CD4-positive, alpha-beta memory T cell (primary cell): ENCODE measurements at places on chromosomes 6 and 20. TPM values are rescaled to one million over a fixed set of nuclear protein-coding genes. Genes with fewer than 3 reads are reported as not detected.
A peak's percentile ranks its signal among the peaks of the same experiment; 100 is the strongest.

GRCh38 chr20:16179371-16179770, 393.9 kb downstream of the KIF16B start:
- no peak overlapping the region for H3K4me3 ChIP-seq
- H3K36me3 ChIP-seq = no peaks in the 10 kb centered on the region
- H3K27ac ChIP-seq = no peak overlapping the region
- no peaks in the 10 kb centered on the region for H3K27me3 ChIP-seq
- H3K4me1 ChIP-seq = no peaks in the 10 kb centered on the region

DNA sequence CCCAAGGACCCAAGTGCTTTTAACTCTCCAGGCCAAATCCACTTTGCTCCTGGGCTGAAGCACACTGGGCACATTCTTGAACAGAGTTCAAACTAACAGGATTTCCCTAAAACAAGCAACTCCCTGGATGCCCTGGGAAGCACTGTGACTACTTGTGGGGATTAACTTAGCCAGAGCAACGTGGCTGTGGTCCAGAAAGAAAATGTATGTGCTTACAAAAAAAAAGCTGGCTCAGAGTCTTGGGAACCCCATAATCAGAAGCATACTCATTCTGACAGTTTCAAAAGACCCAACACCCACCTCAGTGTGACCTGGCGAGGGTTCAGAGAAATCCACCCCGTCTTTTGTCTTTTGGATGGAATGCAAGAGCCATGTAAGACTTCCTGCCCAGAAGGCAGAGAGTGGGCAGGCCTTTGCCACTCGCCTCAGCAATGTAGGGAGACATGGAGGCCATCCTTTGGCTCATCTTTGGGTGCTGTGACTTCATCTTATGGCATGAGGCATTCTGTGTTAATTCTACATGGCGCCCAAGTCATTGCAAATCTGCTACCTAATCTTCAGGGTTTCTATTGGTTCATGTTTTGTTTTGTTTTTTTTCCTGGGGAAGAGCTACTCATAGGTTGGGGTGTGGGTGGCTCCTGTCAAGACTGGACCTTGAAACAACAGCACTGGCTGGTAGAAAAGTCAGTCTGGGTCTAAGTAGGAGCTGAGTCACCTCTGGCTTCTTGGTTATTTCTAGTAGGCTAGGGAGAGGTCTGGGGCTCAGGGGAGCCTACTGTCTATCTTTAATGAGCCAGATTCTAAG, 248.6 kb upstream of the SUPT3H start:
- no peak overlapping the region for H3K27ac ChIP-seq
- H3K4me1 ChIP-seq = no peaks in the 10 kb centered on the region
- H3K4me3 ChIP-seq = no peak overlapping the region
- no peaks in the 10 kb centered on the region for H3K36me3 ChIP-seq
- no peak for DNase-seq
- H3K27me3 ChIP-seq = no peaks in the 10 kb centered on the region

GRCh38 chr20:58944610-58945009, 36.4 kb upstream of the NELFCD start:
- H3K27ac ChIP-seq = no peak overlapping the region
- H3K36me3 ChIP-seq = no peaks in the 10 kb centered on the region
- no peak overlapping the region for H3K4me3 ChIP-seq

DNA sequence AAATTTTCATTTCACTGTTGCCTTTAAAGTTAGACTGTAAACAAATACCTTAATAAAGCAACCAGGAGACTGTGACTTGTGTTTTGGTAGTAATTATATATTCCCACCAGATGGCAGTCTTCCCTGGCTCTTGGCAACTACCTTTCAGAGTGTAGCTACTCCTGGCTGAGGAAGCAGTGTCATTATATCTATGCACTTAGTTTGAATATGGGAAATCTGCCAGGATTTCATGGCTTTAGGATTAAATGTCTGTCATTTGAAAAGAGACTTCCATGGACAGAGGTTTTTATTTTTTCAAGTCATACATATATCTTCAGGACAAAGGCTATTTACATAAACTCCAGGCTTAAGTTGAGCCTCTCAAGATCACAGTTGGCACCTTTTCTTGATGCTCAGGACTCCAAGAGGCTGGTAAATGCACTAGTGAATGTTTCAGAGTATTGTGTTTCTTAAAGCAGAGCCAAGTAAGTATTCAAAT, 160.1 kb downstream of the C6orf58 start:
- H3K4me1 ChIP-seq = peaks cover 8% of the 10 kb centered on the region
- no peaks in the 10 kb centered on the region for H3K36me3 ChIP-seq
- H3K4me3 ChIP-seq = no peak overlapping the region
- no peak overlapping the region for H3K27ac ChIP-seq
- peak; percentile 69 for DNase-seq
- no peaks in the 10 kb centered on the region for H3K27me3 ChIP-seq

DNA sequence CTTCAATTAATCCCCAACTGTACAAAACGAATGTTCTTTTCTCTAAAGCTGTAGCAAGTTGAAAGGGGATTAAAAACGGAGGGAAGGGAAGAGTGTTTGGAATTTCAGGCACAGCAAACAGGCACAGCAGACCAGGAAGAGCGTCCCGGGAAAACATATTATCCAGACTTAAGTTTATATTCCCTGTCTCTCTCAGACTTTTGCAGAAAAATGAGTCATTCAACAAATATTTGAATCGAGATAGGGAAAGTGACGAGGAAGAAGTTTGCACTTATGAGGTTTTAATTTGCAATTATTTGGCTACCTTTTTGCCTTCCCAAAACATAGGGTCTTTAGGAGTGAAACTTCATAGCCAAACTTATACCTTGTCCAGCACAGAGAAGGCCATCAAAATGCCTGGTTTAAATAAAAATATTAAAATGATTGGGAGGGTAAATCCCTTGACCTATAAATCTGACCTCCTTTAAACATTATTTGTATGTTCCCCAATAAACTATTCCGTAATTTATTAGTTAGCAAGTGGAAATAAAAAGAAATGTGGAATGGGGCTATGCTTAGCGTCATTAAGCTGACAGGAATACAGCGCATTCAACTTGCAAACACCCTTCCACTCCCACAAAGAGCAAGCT, 16.0 kb downstream of the HFE start:
- H3K4me3 ChIP-seq = peak overlapping the region; percentile 39
- H3K36me3 ChIP-seq = no peaks in the 10 kb centered on the region
- H3K27me3 ChIP-seq = no peaks in the 10 kb centered on the region
- no peak for DNase-seq
- H3K27ac ChIP-seq = peak overlapping the region; percentile 66

DNA sequence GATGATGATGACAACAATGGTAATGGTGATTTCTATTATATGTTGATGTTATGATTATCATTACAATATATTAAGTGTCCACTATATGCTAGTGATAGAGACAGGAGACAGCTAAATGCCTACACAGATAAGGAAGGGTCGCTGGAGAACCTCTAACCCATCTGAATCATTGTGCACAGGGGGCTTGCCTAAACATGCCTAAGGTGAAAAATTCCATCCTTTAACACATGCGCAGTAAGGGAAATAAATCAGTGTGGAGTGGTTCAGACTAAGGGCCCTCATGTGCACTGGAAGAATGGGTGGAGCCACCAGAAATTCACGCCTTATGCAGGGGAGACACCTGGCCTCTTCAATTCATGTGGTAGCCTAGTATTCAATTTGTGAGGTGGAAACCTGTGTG, 120.4 kb downstream of the TPBG start:
- no peak for DNase-seq
- H3K4me1 ChIP-seq = no peaks in the 10 kb centered on the region
- H3K27ac ChIP-seq = no peak overlapping the region
- no peaks in the 10 kb centered on the region for H3K36me3 ChIP-seq

DNA sequence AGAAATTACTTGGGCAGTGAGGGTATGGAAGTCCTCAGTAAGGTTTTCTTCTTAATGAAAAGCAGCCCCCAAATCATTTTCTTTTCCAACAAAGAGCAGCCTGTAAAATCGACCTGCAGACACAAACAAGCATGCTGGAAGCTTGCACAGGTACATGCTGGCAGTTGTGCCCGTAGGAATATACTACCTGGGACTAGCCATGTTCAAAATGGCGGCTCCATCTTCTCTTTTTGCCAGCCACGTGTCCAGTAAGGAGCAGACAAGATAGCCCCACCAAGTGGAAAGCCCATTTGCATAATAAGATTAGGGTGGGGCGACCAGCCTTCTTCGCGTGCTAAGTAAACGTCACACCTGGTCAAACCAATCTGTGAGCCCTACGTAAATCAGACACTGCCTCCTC, 259.4 kb upstream of the AGPAT4 start:
- no peaks in the 10 kb centered on the region for H3K4me1 ChIP-seq
- H3K36me3 ChIP-seq = no peaks in the 10 kb centered on the region
- no peak overlapping the region for H3K27ac ChIP-seq
- no peaks in the 10 kb centered on the region for H3K27me3 ChIP-seq
- H3K4me3 ChIP-seq = no peak overlapping the region

DNA sequence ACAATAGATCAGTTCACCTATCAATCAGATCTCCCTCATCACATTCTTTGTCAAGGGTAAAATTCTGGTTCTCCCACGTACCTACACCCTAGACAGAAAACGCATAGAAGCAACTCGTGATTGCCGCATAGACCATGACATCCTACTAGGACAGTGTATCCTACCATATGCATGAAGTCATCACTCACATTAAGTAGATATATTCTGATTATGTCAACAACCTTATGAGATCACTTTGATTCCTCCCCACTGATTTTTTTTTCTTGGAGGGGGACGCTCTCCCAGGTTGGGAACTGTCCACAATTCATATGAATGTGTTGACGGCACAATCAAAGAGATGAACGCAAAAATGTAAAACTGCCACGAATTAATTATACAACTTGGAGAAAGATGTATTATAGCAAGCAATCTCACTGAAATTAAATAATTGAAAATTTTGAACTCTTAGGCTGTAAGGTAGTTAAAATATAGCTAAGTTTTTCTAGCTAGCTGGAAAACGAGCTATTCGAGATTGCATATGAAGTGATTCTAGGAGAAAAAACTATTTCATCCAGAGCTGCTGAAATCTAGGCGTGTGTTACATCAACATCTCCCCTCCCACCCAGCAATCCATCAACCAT, 82.5 kb upstream of the CCDC28A start:
- H3K4me3 ChIP-seq = no peak overlapping the region
- peaks cover 6% of the 10 kb centered on the region for H3K27me3 ChIP-seq
- DNase-seq = no peak
- H3K4me1 ChIP-seq = peaks cover 6% of the 10 kb centered on the region

- H3K4me3 ChIP-seq = no peak overlapping the region
- H3K27me3 ChIP-seq = no peaks in the 10 kb centered on the region
- H3K27ac ChIP-seq = no peak overlapping the region
These were observed 26.9 kb downstream of the SPATA2 start for GRCh38 chr20:49888212-49889000.

GRCh38 chr6:142693441-142693840, 251.5 kb downstream of the HIVEP2 start:
- H3K27ac ChIP-seq = no peak overlapping the region
- H3K4me3 ChIP-seq = no peak overlapping the region
- no peaks in the 10 kb centered on the region for H3K36me3 ChIP-seq
- peaks cover 7% of the 10 kb centered on the region for H3K4me1 ChIP-seq

DNA sequence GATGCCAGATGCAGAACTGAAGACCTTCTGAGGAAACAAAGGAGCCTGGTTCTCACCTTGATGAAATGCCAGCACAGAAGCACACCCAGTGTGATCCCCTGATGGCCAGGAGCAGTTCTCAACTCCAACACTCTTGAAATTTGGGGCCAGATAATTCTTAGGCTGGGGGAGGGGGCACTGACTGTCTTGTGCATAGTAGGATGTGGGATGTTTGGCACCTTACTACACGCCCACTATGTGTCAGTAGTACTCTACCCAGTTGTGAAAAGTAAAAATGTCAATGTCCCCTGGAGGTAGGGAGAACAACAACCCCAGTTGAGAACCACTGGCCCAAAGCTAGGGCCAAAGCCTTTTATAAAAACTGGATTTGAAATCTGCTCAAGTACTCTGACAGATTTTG, 398.3 kb upstream of the ARID1B start:
- H3K36me3 ChIP-seq = no peaks in the 10 kb centered on the region
- no peak overlapping the region for H3K4me3 ChIP-seq
- peak; percentile 34 for DNase-seq

DNA sequence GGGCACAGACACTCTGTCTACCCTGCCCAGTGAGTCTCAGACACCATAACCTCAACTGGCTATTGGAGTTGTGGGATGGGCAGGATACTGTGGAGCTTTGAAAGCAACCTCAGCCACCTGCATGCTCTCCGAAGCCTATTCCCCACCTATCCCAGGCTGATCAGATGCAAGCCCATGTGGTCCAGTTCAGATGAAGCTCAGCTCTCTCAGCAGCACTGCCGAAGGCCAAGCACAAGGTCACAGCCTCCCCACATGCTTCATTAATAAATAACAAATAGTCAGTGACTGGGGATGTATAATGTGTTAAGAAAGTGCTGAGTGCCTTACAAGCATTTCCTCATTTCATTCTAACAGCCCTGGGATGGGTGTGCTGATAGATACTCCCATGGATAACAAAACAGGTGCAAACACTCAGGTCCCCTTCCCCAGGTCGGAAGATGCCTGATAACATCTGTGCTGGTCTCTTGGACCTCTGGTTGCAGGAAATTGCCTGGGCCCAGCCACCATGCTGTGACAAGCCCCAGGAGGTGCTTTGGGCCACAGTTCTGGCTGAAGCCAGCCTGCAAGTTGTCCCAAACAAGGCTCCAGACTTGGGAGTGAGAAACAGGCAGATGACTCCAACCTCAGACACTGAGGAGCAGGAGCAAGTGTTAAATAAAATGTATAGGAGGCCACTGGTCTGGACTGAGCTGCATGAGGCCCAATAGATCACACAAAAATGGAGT, 3.7 kb downstream of the ACSS1 start:
- peaks cover 61% of the 10 kb centered on the region for H3K4me1 ChIP-seq
- no peaks in the 10 kb centered on the region for H3K27me3 ChIP-seq
- H3K4me3 ChIP-seq = no peak overlapping the region

The CRYBG1 gene
- 47.1 TPM for total RNA-seq

The NFATC2 gene
- total RNA-seq = 64.9 TPM

The ENPP3 gene
- 0.33 TPM for total RNA-seq

The C6orf47 gene
- total RNA-seq = 37.5 TPM

The MOCS3 gene
- 8.9 TPM for total RNA-seq

The ATP9A gene
- 1.0 TPM for total RNA-seq
